ENCODE measurements at places on chromosomes 5 and 9. TPM values are rescaled to one million over a fixed set of nuclear protein-coding genes. Genes with fewer than 3 reads are reported as not detected.
A peak's percentile ranks its signal among the peaks of the same experiment; 100 is the strongest.

- DNase-seq, result no peak
Observed at GRCh38 chr5:87074934-87075541, 192.6 kb upstream of the RASA1 start.

DNA sequence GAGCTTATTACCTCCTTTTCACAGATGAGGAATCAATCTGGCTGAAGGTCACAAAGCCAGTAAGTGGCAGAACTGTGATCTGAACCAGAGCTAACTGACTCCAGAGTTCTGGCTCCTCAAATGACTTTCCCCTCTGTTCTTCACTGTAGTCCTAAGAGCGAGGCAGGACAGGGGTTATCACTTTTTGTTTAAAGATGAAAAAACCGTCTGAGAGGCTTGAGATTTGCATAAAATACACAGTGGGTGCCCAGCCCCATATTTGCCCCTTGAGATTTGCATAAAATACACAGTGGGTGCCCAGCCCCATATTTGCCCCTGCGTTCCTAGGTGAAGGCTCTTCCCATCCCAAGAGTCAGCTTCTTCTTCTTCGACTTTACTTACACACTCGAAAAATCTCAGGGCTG, 667 bp downstream of the FBXO10 start:
- peak; percentile 5 for DNase-seq

Gene C9
- total RNA-seq, result not detected

DNA sequence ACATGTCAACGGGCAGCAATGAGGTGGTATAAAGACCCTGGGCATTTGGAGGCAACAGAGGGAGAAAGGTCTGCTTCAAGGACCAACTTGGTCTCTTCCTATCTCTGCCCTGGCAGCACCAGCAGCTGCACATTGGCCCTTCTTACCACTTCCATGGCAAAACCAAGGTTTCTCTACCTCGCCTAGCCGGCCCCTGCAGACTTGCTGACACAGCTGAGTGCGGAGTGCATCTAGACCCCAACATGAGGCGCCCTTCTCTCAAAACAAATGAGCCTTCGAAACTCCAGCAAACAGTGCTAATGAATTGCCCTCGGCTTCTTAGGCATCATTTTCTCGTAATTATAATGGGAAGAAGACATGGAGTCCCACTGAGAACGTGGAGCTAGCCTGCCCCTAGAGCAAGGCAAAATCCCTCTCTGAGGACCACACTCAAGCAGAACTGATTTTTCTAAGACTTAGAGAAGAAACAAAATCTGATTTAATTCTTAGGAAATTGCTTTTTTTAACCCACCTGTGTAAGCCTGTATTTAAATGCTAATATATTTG, 42.1 kb downstream of the KCNMB1 start:
- no peak for DNase-seq

- no peak for DNase-seq
Observed at GRCh38 chr5:79122973-79123372, 11.4 kb downstream of the BHMT start.

DNA sequence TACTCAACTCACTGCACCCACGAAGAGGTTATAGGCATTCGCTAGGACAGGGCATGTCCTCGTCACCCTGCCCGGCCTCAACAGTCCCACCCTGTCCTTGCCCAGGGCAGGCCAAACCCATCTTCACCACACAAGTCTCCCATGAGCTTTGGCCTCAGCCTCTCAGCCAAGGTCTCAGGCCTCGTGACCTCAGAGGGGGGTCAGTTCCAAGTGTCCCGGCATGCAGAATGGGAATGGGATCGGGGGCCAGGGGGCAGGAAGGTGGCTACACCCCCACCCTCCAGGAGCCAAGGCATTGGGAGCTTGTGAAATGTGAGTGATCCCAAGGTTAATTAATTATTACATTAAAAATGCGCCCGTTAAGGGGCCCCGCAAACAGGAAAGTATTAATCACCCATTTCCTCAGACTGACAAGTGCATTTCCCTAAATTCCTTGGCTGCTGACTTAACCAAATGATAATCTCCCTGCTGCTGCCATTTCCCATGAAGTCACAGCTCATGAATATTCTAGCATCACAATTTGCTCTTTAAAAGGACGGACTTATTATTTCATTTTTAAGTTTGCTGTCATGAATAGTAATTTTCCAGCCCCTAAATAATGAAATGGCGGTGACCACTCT, 8.0 kb upstream of the UBAC1 start:
- no peak for DNase-seq

Gene ATOX1
- total RNA-seq, result 68.2 TPM

DNA sequence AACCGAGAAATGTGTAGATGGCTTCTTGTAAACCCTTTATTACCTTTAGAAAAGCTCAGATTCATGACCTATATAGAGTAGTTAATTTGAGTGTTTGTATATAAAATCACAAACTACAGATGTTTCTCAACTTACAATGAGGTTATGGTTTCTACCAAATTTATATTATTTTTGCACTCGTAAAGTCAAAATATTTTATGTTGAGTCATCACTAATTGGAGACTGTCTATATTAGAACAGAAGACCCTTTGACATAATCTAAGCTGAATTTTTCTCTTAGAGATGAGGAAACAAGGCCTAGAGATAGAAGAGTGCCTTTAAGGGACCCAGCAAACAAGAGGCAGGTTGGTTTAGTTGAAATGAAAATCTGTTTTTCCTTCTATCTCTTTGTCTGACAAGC, 20.0 kb upstream of the NMUR2 start:
- DNase-seq, result no peak

All from cardiac muscle cell (in vitro differentiated cells and primary cell).